ENCODE measurements at places on chromosomes 7 and 10.

DNA sequence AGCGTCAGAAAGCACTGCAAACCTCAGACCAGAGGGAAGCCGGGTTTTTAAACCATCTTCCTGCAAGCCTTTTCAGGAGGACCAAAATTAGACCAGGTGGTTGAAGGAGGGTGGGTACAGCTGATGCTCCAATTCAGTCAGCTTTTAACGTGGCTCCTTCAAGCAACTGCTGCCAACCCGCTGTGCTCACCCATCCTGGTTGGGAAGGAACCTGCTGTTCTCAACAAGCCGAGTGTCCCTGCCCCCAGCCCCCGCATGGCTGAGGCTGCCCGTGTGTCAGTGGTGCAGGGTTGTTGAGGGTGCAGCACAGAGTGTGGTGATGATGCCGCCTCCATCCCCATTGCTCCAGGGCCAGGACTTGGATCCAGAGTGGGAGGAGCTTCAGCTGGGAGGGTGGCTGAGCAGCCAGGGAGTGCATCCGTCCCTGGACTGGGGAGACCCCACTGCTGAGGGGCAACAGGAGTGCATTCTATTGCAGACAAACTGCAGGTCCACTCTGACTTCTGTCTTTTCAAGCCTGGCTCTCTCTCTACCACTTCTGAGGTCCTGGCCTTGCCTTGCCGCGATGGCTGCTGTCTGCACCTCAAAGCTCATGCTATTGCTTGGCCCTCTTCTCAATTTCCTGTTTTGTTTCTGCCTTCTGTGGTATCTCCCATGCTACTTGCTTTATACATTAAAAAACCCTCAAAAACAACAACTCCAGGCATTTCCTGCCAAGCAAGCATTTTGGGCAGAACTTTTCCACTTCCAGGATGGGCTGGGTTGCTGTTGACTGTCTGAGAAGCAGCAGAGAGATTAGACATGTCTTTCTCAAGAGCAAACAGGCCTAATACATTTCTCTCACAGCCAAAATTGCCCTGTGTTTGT, 134.7 kb downstream of the DNAJB6 start:
- DNase-seq, result no peak

DNA sequence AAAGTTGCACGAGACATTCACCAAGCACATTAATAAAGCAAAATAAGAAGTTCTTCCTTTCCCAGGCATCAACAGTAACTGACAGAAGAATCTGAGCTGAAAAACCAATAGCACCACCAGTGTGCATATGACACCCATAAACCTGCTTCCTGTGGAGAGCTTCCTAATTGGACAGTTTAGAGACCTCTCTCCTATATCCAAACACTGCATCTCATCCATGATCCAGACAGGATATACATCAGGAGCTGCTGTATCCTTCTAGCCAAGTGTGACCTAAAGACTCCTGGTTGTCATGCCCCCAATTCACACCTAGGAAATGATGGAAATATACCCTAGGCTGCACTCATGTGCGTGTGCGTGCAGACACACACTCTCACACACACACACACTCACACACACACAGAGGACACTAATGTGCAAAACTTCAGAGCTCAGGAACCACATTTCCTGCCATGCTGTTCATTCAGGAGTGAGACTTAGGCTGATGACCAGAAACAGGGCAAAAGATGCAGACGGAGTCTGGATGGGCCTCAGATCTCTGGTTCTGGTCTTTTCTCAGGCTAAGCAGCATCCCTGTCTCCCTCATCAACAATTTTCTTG, 58.0 kb downstream of the MAP3K8 start:
- DNase-seq, result no peak

DNA sequence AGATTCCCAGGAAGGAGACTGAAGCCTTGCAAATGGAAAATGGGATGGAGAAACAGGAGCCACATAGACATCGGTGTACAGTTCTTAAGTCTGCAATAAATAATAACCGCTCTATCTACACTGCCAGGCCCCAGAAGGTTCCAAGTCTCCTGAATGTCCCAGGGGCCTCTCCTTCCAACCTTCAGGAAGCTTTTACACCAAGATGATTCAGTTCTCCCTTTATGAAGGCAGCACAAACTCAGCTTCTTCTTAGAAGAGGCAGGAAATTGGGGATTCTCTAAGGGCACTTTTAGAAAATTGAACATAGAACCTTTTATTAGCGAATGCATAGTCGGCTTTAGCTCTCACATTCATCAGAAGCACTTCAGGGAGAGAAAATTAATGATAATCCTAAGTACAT, 130.8 kb upstream of the LYZL1 start:
- DNase-seq, result no peak

DNA sequence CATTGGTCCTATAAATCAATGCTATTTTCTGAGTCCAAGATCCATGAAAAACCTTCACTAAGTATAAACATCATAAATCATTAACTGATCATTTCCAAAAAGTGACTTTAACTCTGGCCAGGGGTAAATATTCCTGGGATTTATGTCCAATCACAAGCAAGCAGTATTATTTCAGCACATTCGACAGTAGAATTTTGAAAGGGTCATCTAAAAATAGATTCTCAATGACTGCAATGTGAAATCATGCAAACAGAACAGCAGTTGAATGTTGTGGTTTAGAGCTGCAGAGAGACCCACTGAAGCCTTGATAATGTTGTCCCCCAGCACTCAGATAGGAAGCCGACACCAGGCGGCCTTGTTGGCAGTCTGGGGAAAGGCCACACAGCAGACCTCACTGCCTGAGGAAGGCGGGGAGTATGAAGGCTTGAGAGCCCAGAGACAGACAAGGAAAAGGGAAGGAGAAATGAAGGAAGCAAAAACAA, 38.1 kb downstream of the FAM107B start:
- DNase-seq, result no peak

- no peak for DNase-seq
These were observed 14.8 kb upstream of the CD36 start for GRCh38 chr7:80623503-80624252.

GRCh38 chr10:103481974-103482531, 3.0 kb upstream of the CALHM3 start:
- no peak for DNase-seq

GRCh38 chr10:8182806-8183205, 128.3 kb downstream of the GATA3 start:
- no peak for DNase-seq

DNA sequence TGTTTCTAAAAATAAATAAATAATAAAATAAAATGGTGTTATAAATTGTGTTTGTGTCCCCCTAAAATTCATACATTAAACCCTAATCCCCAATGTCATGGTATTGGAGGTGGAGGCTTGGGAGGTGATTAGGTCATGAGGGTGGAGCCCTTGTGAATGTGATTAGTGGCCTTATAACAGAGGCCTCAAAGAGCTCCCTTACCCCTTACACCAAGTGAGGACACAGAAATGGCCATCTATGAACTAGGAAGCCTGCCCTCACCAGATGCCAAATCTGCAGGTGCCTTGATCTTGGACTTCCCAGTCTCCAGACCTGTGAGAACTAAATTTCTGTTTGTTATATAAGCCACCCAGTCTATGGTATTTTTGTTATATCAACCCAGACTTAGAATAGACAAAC, 738.7 kb downstream of the PARD3 start:
- no peak for DNase-seq

- no peak for DNase-seq
These were observed 80.9 kb downstream of the SORBS1 start for GRCh38 chr10:95480102-95480900.

DNA sequence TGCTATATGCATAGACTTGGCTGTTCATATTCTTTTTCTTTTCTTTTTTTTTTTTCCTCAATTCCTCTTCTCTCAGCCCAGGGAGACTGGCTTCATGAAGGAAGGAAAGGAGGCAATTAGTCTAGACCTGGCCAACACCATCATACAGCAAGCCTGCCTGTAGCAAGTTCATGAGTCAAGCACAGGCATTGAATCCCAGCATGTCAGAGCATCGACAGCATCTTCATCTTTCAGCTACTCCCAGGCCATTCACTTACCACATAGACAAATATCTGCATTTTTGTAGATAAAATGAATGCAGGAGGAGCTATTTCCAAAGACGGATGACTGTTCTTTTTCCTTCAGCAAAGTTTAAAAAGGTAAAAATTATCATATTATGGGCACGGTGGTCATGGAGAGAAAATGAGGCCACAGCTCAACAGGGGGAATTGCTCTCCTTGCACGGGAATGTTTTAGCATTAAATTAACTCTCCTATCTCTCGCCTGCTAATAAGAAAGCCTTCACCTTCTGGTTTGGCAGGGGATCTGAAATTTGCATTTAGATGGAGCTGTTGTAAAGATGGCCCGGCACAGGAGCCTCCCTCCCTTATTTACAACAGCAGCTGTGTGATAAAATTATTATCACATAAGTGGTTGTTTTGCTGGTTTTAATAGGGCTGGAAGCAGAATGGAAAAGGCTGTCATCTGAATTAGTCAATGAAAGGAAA, 626.5 kb upstream of the AUTS2 start:
- no peak for DNase-seq

GRCh38 chr10:96014473-96015102, 28.8 kb upstream of the CCNJ start:
- DNase-seq, result no peak

GRCh38 chr7:81206667-81207360, 288.0 kb upstream of the SEMA3C start:
- no peak for DNase-seq

- DNase-seq, result no peak
These were observed 44.1 kb downstream of the CHST3 start for GRCh38 chr10:72008096-72008981.

- no peak for DNase-seq
These were observed 27.9 kb upstream of the ASCC1 start for GRCh38 chr10:72243822-72244437.

GRCh38 chr7:22665923-22666322, 61.1 kb upstream of the IL6 start:
- DNase-seq, result no peak

DNA sequence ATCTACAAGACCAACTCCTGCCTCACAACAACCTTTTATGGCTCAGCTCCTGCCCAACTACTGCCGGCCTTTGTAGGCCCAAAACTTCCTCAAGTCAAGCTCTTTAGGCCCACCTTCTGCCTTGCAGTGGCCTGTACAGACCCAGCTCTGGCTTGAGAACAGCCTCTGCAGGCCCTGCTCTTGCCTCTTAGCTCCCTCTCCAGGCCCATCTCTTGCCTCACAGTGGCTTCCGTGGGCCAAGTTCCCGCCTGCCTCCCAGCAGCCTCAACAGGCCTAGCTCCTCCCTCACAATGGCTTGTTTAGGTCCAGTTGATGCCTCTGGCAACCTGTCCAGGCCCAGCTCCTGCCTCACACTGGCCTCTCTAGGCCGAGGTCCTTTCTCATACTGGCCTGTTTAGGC, 32.4 kb upstream of the VKORC1L1 start:
- no peak for DNase-seq

- no peak for DNase-seq
These were observed 56.6 kb downstream of the MKLN1 start for GRCh38 chr7:131384286-131384635.

GRCh38 chr10:96700374-96701099, 19.8 kb downstream of the PIK3AP1 start:
- no peak for DNase-seq

DNA sequence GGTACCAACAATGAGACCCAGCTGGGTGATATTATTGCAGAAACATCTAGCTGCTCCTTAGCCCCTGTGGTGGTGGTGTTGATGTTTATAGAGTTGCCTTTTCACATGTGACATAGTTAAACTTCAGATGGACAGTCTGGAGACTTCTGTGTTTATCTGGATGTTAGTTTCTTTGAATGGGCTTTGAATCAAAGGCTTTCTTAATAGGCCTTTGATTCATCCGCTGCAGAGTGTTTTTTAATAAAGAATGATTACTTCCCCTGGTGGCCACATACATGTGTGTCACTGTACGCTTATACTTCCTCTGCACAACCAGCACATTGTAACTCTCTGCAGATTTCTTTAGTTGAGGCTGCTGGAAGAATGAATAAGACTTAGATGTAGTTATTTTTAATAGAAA, 221.0 kb downstream of the DYNC1I1 start:
- DNase-seq, result no peak

DNA sequence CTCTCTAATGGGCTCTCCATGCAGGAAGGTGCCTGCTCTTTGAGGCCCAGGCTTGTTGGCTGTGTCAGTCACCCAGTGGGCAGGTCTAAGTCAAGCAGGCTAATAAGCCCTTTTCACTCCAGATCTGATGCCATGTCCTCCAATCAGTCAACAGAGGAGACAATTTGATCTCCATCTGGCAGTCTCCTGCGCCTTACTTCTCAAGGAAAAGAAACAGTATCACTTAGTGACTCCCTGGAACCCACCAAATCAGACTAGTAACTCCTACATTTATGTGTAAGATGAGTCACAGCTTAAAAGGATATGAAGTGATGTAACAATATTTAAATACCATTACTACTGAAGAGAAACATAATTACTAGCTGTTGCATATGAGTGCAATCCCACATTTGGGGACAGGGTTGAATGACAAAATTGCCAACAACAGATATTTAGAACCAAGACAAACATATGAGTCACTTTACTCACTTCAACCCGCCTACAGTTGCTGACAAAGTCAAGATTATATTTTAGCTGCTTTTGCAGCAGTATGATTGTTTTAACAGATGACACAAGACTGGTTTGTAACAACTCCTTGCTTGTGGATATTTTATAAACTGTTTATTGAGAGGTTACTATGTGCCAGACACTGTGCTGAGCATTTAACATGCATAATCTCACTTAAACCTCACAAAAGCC, 72.1 kb downstream of the USP6NL start:
- no peak for DNase-seq

DNA sequence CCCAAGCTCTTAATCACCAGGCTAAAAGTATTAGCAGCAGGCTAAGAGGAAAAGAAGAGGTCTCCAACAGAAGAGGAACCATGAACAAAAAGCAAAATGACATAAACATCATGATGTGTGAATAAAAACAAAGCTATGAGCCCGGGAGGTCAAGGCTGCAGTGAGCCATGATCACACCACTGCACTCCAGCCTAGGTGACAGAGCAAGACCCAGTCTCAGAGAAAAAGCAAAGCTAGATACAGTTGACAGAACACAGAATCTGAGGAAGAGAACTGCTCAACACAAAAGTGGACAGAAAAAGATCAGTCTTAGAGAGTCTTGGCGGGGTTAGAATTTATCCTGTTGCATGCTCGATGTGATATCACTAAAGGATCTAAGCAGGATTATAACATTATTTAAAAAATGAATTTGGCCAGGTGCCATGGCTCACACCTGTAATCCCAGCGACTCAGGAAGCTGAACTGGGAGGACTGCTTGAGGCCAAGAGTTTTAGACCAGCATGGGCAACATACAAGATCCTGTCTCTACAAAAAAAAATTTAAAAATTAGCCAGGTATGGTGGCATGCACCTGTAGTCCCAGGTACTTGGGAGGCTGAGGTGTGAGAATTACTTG, 37.5 kb downstream of the NT5C2 start:
- no peak for DNase-seq

GRCh38 chr10:77756319-77757232, 119.0 kb upstream of the KCNMA1 start:
- no peak for DNase-seq

GRCh38 chr10:127987467-127988380, 80.8 kb downstream of the PTPRE start:
- no peak for DNase-seq

- DNase-seq, result no peak
These were observed 72.9 kb upstream of the CAV2 start for GRCh38 chr7:116426428-116427156.

- no peak for DNase-seq
These were observed 85.5 kb downstream of the LHPP start for GRCh38 chr10:124546957-124547646.
